Regular cardiac myocyte (primary cell): ENCODE measurements at places on chromosomes 3 and 15. TPM values are rescaled to one million over a fixed set of nuclear protein-coding genes. Genes with fewer than 3 reads are reported as not detected.

TMEM39A gene
- total RNA-seq = 39.1 and 50.7 TPM in 2 replicates

CDCP1 gene
- total RNA-seq = 16.5 and 37.5 TPM in 2 replicates

ISL2 gene
- total RNA-seq = under 0.01 and 0.56 TPM in 2 replicates

LINGO1 gene
- total RNA-seq = 0.19 and 0.28 TPM in 2 replicates

ARGFX gene
- total RNA-seq = not detected in 2 replicates

PLA1A gene
- not detected in 2 replicates for total RNA-seq

LXN gene
- total RNA-seq = 120 and 135 TPM in 2 replicates

PTX3 gene
- 1,917 and 2,581 TPM in 2 replicates for total RNA-seq

RARRES1 gene
- total RNA-seq = 20.1 and 111 TPM in 2 replicates

SH2D7 gene
- not detected in 2 replicates for total RNA-seq

MTHFS gene
- 12.1 and 15.9 TPM in 2 replicates for total RNA-seq

ZDHHC19 gene
- not detected in 2 replicates for total RNA-seq

LCMT2 gene
- 7.0 and 12.3 TPM in 2 replicates for total RNA-seq

CHRNA7 gene
- 0.19 and 0.28 TPM in 2 replicates for total RNA-seq

OIP5 gene
- 2.3 and 14.6 TPM in 2 replicates for total RNA-seq
